SJCRH30 (cell line): ENCODE measurements at places on chromosomes 3 and 15.

DNA sequence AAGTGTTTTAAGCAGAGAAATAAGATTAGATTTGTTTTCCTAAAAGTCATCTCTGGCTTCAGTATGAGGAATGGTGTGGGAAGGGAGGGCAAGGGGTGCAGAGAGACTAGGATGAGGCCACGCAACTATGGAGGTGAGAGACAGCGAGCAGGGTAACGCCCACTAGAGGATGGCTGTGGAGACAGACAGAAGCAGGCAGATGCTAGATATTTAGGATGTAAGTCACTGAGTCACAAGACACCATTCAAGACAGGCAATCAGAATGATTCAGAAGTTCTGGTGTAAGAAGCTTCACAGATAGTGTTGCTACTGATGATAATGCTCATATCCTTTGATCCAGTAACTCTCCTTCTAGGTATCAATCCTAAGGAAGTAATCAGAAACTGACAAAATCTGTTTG, 19.1 kb downstream of the HSPBAP1 start:
- no peak overlapping the region for H3K4me3 ChIP-seq
- no peak overlapping the region for H3K27ac ChIP-seq
- DNase-seq = no peak
- no peaks in the 10 kb centered on the region for H3K27me3 ChIP-seq

DNA sequence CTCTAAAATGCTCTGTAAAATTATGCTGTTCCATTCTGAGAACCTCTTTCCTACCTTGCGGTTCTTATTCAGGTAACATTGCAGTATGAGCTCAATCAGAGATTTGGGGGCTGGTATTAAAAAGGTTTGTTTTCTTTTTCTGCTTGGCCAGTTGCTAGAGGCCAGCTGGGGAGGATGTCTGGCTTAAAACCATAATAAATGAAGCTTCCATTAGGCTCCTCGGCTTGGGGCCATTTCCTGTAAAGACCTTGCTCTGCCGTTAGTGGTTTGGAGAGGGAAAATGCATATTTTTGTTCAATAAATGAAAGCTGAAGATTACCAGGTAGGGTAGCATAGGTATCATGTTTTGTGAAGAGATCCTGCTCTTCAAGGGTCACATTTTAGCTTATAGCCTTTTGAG, 55.2 kb downstream of the MCTP2 start:
- no peak overlapping the region for H3K4me3 ChIP-seq
- no peaks in the 10 kb centered on the region for H3K36me3 ChIP-seq
- H3K27me3 ChIP-seq = no peaks in the 10 kb centered on the region
- H3K4me1 ChIP-seq = peaks cover 5% of the 10 kb centered on the region; the same call in 1 of the 2 replicates

DNA sequence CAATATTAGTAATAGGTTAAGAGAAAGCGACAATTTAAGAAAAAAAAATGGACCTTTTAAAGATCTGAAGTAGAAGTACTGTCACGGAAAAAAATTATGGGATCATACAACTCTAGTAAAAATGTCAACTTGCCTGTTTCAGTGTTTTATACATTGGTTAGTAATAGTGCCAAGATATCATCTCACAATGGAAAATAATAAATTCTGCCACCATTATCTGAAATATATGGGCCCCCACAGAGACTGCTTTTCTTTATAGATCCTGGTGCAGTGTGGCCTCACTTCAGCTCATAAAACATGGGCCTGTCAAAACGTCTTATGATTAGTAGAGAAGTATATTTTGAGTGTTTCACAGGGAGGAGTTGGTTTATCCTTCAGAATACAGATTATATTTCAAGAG, 266.3 kb upstream of the EPHA6 start:
- no peak overlapping the region for H3K4me3 ChIP-seq
- no peak overlapping the region for H3K27ac ChIP-seq
- no peak for DNase-seq
- H3K4me1 ChIP-seq = no peaks in the 10 kb centered on the region

DNA sequence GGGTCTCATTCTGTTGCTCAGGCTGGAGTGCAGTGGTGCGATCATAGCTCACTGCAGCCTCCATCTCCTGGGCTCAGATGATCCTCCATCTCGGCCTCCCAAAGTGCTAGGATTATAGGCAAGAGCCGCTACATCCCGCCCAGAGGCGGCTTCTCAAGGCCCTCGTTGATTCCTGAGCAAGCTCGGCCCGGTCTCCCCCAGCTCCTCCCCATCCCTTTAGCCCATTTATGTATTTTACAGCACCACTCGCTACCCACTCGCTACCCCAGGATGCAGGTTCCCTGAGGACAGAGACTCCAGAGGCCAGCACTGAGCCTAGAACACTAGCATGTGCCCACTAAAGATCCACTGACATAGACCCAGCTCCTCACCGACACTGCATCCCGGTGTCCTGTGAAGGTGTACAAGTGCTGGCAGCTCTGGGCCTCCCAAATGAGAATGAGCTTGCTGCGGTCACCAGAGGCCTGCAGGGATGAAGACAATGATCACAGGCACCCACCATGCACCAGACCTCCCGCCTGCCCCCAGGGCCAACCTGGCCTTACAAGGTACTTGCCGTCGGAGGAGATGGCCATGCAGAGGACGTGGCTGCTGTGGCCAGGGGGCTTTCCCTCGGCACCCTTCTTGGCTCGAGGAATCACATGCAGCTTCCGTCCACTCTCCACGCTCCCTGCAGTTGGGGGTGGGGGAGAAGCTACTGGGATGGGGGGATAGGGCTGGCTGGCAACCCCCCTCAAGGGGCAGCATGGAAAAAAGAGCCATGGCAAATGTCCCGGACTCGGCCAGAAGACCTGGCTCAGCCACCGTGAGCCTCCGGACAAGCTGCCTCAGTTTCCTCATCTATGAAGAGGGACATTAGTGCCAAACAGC, 5.6 kb downstream of the RRP9 start:
- no peaks in the 10 kb centered on the region for H3K27me3 ChIP-seq
- no peak for DNase-seq
- no peak overlapping the region for H3K4me3 ChIP-seq
- 0 out of 2 replicates have a peak, but pooled peaks cover 3% of the 10 kb centered on the region for H3K4me1 ChIP-seq
